ENCODE measurements at places on chromosomes 4 and X.

GRCh38 chr4:148041606-148042329, 309.9 kb downstream of the ARHGAP10 start:
- no peak for DNase-seq

GRCh38 chr4:73576381-73576780, 43.9 kb downstream of the RASSF6 start:
- DNase-seq: no peak

DNA sequence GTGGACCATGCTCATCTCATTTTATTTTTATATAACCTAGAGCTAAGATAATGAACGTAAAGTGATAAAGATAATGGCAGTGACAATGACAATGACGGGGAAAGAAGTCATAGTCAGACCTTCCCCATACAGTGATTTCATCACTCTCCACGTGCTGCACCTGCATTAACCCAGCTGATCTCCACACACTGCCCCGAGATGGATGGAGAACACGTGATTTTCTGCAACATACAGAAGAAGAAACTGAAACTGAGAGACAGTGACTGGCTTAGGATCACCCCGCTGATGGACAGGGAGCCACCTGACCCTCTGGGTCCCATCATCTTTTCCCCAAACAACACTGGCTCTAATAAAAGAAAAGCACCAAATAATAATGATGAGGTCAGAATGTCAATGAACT, 22.0 kb downstream of the EVC2 start:
- no peak for DNase-seq

GRCh38 chrX:102654696-102655095, 3.4 kb downstream of the GPRASP1 start:
- DNase-seq: no peak

GRCh38 chr4:71855944-71856343, 72.1 kb upstream of the GC start:
- DNase-seq: no peak

DNA sequence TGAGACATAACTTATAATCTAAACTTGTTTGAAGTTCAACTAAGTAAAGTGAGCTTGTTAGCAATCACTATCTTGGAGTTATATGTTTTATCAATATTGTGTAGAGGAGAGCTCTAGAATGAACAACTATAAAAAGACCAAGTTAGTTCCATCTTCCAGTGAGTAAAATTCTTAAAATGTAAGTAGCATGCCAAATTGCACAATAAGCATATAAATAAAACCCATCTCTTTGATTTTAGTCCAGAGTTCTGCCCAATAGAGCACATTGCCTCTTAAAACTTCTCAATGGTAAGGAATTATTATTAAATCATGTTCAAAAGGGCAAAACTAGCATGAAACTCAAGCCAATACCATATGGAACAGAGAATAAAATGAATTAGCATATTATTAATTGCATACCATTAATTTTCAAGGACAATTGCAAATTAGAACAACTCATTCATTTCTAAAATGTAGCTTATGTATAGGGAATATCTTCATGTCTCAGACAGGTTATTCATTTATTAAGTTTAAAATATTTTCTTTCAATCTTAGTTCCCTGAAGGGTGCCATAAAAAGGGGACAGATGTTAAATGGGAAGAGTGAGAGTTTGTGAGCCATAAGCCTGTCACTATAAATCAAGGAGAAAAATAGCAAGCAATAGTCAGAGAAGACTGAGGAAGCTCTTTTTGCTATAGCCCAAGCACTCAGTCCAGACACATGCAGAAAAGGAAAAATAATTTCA, 507.6 kb downstream of the CENPC start:
- no peak for DNase-seq

All from stimulated activated CD8-positive, alpha-beta memory T cell treated with anti-CD3 and anti-CD28 coated beads, Interleukin-4, amount 100 ng/mL, for 1 hour (primary cell).